ENCODE measurements at places on chromosomes 3 and 15.

- DNase-seq = no peak
Measured at GRCh38 chr3:4904811-4905695, 74.2 kb upstream of the BHLHE40 start.

DNA sequence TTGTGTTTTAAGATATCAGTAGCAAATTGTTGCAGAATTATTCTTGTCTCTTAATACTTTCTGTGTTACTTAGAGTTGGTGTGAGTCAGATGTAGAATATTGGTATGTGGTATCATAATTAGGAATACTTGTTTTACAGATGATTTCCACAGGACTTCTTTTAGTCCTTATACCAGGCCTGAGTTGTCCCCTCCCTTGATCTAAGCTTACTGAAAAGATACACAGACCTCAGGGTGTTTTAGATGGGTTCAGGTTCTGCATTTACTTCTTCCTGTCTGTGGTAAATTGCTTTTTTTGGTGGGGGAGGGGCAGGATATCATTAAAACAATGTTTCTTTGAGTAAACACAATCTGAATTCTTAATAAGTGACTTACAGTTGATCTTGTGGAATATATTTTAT is 14.2 kb downstream of the DZIP3 start:
- DNase-seq = peak; percentile 7

GRCh38 chr3:31960793-31961431 is 20.1 kb downstream of the OSBPL10 start:
- DNase-seq = no peak

- DNase-seq = no peak
Measured at GRCh38 chr15:24607636-24608035, 67.9 kb upstream of the NPAP1 start.

- no peak for DNase-seq
Measured at GRCh38 chr15:63362885-63363284, 18.8 kb downstream of the CA12 start.

DNA sequence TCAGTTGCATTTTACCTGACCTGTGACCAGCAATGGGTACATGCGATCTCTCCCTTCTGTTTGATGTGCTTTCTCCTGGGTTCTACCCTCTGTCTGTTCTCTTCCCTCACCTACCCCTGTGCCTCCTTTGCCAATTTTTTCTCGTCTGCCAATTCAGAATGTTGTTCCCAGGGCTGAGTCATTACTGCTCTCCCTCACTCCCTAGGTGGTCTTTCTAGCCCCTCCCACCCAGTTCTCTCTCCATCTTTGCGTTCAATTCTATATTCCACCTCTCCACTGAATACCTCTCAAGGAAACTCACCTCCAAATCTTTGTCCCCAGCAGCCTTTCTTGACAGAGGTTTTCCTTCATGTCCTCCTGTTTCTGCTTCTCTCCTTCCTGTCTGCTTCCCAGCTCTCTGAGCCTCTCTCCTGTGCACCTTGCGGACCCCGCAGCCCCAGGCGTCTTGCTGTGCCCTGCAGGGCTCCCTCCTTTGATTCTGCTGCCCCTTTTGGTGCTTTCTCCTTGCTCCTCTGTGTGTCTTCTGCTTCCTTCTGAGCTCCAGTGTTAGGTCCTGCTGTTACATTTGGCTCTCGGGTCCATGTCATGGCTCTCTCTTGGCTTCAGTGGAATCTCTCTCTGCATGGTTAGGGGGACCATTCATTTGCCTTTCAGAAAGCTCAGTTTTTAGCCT is 398.2 kb upstream of the TPM1 start:
- no peak for DNase-seq

DNA sequence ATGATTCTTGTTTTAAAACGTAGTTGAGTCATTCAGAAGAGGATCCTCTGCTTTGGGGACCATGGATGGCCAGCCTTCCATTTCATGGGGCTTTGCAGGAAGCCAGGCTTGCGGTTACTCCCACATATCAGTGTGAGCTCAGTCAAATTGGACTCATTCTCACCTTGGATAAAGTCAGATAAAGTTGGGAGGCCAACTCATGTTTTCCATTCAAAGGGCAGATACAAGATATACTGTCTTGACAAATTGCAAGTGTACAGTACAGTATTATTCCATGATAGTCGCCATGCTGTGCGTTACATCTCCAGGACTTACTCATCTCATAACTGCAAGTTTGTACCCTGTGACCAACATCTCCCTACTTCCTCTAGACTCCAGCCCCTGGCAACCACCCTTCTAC is 25.5 kb upstream of the B3GNT5 start:
- no peak for DNase-seq

- DNase-seq = no peak
Measured at GRCh38 chr3:38726751-38727150, 77.3 kb upstream of the SCN5A start.

DNA sequence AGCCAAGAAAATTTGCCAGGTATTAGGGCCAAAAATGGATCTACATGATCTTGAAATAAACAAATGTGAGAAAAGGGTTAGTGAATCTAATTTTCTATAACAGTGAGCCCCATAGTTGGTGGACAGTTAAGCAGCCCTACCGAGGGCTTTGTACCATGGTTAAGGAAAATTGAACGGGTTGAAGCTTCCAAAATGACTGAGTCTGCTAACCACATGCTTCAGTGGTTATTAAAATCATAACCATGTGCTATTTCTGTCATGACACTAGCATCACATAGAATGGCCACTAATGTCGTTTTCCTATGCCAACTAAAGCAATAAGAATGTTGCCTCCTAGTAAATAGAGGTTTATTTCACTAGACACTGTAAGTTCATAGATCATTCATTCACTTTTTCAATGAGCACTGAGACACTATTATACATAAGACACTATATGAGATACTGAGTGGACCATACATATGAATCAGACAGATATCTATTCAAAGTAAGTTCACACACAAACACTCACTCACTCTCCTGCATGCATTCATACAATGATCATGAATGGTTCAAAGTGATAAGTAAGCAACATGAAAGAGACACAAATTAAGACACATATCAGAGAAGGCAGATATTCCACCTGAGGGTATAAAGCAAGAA is 4.3 kb downstream of the SST start:
- DNase-seq = no peak

GRCh38 chr3:16323737-16324136 is 58.7 kb downstream of the OXNAD1 start:
- DNase-seq = no peak

All from effector CD4-positive, alpha-beta T cell (primary cell).